ENCODE measurements at places on chromosomes 16 and 17.

- DNase-seq = no peak
Observed at GRCh38 chr16:75138636-75139035, 9.7 kb upstream of the ZFP1 start.

DNA sequence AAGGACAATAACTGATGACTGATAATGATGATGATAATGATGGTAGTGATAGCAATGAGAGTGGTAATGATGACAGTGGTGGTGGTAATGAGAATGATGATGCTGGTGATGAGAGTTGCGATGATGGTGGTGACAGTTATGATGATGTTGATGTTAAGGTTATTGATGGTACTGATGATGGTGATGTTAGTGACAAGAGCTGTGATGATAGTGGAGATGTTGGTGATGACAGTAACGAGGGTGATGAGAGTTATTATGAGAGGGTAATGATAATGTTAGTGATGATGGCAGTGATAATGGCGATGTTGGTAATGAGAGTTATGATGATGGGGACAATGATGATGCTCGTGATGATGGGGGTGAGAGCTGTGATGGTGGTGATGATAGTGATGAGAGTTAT lies 13.2 kb upstream of the TMEM132E start:
- DNase-seq = no peak

GRCh38 chr17:30222721-30223175 lies 12.7 kb downstream of the SLC6A4 start:
- DNase-seq = peak; percentile 51

DNA sequence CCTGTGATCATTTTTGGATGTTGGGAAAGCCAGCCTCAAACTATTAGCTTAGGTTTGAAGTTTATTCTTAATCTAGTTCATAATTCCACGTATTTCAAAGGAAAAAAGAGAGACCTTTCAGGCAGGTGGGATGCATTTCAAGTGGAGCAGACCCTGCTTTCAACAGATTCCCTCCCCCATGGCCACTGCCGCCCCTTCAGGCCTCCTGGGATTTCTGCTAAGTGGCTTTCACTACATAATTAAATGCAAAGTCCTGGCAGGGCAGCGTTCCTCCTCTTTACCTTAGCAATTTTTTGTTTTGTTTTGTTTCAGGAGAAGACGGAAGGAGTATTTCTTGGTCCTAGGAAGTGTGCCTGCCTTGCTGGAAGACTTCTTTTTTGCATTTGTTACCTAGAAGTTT lies 36.6 kb downstream of the MAF start:
- no peak for DNase-seq

DNA sequence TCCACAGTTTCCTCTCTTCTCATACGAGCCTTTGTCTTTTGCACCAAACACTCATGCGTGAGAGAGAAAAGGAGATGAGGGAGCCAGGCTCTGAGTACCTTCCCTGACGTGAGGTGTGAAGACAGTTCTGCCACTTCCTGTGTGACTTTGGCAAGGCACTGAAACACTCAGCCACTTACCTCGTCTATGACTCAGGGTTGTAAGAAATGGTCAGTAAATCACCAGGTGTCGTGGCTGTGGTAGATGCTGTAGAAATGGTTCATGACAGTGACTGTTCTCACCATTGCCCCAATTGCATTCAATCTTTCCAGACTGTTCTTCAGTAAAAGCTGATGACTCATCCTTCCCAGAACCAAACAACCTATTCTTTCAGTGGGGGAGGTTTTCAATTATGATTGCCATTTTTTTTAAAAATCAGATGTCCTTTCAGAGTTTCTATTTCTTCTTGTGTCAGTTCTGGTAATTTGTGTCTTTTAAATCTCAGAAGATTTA lies 49.2 kb upstream of the CBFA2T3 start:
- no peak for DNase-seq

DNA sequence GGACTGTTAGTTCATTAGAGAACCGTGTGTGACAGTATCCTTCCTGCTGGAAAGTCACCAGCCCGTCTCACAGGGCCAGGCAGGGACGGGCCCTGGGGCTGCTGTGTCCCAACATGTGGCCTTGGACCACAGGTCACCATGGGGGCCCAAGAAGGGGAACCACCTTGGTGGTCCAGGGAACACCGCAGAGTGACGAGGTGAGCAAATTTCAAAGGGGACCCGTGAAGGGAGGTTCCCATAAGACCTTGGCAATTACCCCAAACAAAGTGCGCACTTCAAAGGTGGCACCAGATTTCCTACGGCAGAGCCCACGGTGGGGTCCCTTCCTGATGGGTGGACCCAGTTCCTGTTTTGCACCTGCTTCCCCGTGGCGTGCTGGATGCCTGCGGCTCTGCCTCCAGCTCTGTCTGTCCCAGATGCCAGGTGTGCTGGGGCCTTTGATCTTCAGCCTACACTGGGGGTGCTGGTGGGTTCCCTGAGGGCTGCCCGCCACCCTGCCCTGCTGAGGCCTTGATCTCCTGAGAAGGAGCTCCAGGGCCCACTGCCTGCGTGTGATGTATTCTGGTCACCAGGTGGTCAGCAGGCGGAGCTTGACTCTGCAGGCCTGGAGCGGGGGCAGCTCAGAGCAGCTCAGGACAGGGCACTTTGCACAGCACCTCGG lies 27.0 kb downstream of the SLC7A5 start:
- DNase-seq = no peak

- no peak for DNase-seq
Observed at GRCh38 chr16:23521037-23521743, 10.9 kb upstream of the GGA2 start.

DNA sequence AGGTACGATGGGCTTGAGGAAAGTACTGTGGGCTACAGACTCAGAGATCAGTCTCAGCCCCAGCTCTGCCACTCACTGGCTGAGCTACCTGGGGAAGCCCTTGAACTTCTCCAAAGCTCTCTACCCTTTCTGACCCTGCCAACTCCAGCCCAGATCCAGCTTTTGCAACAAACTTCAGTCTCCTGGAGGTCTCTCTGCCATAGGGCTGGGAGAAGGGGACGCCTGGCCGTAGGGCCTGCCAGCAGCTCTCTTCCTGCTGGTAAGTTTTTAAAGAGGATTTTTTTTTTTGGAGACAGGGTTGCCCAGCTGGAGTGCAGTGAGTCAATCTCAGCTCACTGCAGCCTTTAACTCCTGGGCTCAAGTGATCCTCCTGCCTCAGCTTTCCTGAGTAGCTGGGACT lies 11.5 kb downstream of the INPP5K start:
- DNase-seq = no peak

DNA sequence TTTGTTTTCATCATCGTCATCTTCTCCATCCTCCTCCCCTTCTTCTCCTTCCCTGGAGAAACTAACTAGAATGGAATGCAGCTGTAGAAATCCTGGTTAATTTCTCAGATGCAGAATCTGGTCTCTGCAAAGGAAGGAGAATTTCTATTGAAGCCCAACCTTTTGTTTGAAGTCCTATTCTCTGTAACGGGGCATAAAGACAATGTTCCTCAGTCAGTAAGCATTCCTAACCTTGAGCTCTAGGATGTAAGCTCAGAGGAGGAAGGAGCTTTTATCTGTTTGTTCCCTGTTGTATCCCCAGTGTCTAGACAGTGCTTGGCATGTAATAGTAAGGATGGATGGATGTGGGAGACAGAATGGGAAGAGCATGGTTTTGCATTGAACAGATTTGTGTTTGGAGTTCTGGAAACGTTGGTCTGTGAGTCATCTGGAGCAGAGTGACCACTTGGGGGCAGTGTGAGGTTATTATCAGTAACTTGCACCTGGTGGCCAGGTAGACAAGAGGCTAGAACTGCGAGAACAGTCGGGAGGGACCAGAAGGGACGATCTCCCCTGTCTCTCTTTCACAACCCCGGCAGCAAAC lies 363.7 kb downstream of the SNX29 start:
- no peak for DNase-seq

GRCh38 chr17:9467518-9467917 lies 108.1 kb downstream of the STX8 start:
- no peak for DNase-seq

DNA sequence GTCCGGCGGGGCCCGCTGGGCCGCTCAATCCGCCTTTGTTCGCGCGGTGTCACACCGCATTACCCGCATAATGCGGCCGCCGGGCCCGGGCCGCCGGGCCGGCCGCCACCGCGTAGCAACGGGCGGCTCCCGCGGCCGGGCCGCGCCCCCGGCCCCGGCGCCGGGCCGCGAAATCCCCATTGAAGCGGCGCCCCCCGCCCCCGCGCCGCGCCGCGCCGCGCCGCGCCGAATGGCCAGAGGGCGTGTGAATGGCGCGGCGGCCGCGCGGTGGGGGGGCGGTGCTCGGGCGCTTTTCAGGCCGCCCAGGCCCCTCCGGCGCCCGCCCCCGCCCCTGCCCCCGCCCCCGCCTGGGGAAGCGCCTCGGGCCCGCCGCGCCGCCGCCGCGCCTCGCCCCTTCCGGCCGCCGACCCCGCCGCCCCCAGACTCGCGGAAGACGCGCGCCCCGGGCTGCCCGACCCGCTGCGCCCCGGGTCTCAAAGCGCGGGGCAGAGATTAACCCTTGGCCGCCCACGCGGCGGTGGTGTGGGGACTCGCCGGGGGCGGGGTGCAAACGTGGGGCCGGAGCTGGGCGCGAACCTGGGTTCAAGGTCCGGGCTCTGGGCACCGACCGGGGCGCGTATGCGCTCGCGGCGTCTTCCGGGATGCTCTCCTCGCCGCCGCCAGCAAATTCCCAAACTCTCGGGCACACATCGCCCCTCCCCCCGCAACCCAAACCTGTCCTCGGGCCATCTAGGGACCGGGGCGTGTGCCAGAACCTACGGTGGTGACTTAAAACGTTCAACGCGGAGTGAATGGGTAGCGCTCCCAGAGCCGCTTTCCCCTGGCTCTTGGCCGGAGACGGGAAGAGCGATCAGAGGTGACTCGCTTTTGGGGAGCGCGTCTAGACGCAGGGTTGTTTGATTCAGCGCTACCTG lies 46.7 kb downstream of the WNT3 start:
- DNase-seq = peak; percentile 82

DNA sequence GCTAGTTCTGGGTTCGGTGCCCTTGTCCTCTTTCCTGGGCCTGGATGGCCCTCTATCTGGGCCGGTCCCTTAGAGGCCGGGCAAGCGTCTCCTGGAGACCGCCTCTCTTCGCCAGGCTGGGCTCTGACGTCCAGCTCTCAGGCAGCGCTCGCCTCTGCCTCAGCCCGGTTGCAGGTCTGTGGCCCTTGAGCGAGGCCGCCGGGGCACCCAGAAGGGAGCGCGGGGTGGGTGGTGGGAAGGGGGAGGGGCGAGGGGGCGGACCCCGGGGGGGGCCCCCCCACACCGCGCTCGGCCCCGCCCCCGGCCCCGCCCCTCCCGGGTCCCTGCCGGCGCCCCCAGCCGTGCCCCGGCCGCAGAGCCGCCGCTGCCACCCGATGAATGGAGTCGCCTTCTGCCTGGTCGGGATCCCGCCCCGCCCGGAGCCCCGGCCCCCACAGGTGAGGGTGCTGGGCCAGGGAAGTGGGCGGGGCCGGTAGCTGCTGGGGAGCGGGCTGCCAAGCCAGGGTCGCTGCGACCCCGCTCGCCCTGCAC lies at the start of gene ARHGAP23:
TSS of gene ARHGAP23 (plus strand) at position 353 of the 531 bp plus-strand sequence. CDS start at position 375, 22 bp downstream.
- peak; percentile 89 for DNase-seq

- DNase-seq = no peak
Observed at GRCh38 chr16:85360323-85361277, 248.3 kb upstream of the CIBAR2 start.

- no peak for DNase-seq
Observed at GRCh38 chr17:46201491-46201890, 8.3 kb upstream of the KANSL1 start.

Measured in aorta (tissue), 5 donors.